ENCODE measurements at places on chromosomes 12 and 14.

GRCh38 chr14:49310298-49310697 lies 275.9 kb downstream of the RPS29 start:
- no peak for DNase-seq

DNA sequence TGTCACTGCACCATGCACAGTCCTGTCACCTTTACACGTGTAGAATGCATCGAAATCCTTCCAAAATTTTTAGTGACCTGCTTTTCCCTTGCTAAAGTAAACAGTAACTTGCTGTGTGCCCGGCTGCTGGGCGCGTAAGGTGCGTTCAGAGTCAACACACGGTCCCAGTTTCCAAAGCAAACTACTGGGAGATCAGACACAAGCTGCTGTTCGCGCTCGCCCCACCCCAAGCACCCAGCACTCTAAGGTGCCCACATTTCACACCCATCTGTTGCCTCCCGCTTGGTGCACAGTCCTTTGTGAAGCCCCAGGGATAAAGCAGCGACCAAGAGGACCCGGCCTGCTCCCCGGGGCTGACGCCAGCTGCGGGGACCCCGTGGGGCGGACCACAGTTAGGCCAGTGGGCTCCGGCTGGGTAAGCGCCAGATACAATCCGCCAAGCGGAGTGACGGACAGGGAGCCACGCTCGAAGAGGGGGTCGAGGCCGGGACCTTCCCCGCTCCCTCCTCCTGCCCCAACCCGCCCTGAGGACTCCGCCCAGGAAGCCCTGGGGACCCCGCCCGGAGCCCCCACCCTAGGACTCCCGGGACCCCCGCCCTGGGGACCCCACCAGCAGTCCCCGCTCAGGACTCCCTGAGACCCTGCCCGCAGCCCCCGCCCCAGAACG lies 633 bp downstream of the STX2 start:
- DNase-seq, result peak; percentile 8

DNA sequence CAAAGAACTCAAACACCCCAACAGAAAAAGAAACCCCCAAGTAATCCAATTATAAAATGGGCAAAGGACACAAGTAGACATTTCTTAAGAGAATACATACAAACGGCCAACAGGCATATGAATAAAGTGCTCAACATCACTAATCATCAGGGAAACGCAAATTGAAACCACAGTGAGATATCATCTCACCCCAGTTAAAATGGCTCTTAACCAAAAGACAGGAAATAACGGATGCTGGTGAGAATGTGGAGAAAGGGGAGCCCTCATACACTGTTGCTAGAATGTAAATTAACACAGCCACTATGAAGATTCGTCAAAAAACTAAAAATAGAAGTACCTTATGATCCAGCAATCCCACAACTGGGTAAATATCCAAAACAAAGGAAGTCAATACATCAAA lies 52.4 kb downstream of the CLMN start:
- DNase-seq, result no peak

GRCh38 chr14:67942080-67942710 lies 122.6 kb downstream of the RAD51B start:
- no peak for DNase-seq

- no peak for DNase-seq
Measured at GRCh38 chr14:23468704-23469126, 788 bp upstream of the NGDN start.

DNA sequence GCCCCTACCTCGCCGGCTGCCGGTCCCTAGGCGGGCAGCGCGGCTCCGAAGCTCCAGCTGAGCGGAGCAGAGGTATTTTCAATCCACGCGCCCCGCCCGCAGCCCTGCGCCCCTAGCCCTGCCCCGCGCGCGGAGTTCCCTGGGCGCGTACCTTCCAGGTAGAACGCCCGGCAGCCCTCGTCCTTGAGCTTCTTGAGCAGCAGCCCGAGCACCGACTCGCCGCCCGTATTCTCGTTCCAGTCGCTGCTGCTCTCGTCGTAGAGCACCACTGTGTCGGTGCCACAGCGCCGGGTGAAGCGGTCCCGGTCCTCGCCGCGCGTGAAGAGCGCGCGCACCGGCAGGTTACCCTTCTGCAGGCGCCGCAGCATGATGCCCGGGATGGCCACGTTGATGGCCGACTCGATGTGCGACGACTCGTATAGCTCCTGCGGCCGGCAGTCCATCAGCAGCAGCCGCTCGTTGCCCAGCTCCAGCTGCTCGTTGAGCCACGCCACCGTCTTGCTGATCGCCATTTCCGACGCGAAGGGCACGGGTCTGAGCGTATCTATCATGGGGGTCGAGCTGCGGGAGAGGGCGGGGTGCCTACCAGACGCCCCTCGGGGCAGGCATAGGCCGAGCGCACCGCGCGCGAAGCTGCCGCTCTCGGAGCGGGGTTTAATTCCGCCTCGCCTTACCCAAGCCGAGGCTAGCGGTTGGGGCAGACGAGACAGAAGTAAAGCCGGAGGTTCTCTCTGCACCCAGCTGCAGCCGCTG lies 636 bp downstream of the DUSP6 start:
- peak; percentile 34 for DNase-seq

DNA sequence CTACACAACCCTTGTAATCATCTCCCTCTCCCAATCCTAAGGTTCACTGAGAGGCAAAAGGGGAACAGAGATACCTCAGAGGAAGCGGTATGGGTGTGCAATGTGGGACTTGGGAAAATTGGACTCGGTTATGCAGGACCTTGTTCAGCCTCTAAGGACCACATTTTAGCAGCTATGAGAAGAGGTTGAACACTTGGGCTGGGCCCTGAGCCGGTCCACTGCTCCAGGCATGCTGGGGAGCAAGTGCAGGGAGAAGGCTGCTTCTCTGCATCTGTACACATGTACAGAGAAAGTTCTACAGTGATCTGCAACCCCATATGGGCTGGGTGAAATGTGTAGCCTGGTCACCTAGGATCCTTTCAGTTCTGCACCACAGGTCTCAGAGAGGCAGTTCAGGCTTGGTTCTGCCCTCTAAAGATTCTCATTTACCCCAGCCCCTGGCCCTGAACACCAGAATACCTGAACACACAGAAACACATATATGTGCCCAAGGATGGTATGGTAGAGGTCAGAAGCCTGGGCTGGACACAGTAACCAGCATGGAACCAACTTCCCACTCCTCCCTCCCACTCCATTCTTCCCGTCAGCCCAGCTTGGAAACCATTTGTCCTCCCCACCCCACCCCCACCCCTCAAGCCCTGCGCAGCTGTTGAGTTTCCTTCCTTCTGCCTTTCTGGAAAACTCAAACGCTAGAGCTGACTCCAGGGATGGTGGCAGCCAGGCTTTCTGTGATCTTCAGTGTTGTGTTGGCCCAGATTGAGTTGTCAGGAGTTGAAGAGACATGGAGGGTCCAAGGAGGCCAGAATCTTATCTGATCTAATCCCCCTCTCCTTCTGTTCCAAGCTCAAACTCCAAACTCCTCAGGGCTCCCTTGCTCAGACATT lies 10.4 kb downstream of the HOXC5 start:
- DNase-seq, result no peak

- DNase-seq, result no peak
Measured at GRCh38 chr14:103138301-103139131, 15.3 kb downstream of the TNFAIP2 start.

- no peak for DNase-seq
Measured at GRCh38 chr12:107776171-107776570, 1.7 kb downstream of the ASCL4 start.

DNA sequence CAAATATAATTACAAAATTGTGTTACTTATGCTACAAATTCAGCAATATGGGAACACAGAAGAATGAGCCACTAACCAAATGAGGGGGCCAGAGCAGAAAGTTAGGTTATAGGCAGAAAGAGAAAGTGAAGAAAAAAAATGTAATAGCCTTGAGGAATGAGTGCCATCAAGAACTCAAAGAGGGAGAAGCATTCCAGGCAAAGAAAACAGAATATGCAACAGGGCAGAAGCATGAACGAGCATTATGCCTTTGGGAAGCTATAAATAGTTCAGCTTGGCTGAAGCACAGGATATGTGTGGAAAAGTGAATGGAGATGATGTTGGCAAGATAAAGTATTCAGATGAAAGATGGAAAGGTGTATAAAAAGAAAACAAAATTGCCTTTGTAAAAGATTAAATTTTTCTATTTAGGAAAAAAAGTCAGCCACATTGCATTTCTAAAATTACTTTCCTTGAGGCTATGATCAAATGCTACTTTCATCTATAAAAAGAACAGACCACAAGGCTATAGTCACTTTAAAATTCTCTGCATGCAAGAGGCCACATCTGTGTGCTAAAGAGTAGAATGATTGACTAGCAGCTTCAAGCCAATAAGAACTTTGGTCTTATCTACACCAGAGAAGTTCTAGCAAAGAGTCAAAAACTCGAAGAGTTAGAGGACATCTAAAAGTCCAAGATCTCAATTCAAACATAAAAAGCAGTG lies 193.6 kb upstream of the GARIN6 start:
- DNase-seq, result no peak

DNA sequence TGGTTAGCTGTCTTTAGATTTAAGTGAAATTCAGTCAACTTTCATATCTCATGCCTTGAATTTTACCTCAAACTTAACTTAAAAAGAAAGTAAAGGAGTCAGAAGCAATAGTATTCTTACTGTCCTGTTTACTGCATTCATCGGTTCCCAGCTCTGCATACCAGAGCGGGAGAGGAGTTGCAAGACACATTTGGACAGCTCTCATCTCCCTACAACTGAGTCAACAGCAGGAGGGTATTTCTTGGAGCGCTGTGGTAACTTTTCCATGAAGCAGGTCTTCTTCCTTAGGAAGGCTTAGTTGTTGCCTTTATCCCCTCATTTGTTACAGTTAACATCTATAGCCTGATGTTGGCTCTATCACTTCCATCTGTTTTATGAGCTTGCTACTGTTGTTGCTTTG lies 65.1 kb downstream of the TRMT5 start:
- no peak for DNase-seq

- no peak for DNase-seq
Measured at GRCh38 chr12:104990950-104991349, 4.8 kb downstream of the NOPCHAP1 start.

DNA sequence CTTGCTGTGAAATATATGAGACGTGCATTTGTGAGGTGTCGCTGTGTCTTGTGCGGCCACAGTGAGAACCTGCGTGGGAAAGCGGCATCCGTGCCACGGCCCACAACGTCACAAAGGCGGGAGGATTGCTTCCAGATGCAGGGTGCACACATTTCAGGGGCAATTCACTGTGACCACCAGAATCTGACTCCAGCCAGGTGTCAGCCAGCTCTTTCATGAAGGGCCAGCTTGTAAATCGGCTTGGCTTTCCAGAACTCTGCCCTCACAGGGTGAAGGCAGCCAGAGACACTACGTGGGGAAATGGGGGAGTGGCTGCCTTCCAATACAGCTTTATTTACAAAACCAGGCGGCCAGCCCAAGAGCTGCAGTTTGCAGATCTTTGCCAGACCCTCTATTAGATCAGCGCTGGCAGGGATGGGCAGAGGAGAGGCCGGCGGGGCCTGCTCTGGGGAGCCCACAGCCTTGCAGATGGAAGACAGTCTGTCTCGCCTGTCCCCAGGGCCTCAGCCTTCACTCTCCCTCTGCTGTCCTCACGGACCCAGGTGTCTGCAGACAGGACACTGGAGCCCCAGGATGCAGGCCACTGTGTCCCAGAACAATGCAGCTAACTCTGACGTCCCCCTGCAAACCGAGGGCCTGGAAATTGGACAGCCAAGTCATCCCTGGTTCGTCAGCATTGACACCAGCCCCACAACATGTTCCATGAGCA lies 53.5 kb downstream of the ADGRD1 start:
- no peak for DNase-seq

DNA sequence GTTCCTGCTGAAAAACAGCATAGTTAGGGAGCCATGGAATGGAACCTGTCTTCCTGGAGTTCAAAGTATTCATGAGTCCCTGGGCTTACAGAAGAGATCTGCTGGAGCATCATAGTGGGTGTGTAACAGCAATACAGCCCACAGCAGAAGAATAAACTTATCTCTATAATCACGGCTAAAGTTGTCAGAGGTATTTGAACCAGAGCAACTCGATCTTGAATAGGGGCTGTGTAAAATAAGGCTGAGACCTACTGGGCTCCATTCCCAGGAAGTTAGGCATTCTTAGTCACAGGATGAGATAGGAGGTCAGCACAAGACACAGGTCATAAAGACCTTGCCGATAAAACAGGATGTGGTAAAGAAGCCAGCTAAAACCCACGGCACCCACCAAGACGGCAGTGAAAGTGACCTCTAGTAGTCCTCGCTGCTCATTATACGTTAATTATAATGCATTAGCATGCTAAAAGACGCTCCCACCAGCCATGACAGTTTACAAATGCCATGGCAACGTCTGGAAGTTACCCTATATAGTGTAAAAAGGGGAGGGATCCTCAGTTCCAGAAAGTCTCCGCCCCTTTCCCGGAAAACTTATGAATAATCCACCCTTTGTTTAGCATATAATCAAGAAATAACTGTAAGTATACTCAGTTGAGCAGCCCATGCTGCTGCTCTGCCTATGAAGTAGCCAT lies 223.4 kb downstream of the PCNX1 start:
- no peak for DNase-seq

- DNase-seq, result no peak
Measured at GRCh38 chr14:75168586-75169335, 7.7 kb downstream of the TMED10 start.

GRCh38 chr12:13045816-13046215 lies 1.6 kb downstream of the FAM234B start:
- DNase-seq, result no peak

GRCh38 chr12:113016796-113017195 lies 38.5 kb downstream of the OAS2 start:
- DNase-seq, result no peak

DNA sequence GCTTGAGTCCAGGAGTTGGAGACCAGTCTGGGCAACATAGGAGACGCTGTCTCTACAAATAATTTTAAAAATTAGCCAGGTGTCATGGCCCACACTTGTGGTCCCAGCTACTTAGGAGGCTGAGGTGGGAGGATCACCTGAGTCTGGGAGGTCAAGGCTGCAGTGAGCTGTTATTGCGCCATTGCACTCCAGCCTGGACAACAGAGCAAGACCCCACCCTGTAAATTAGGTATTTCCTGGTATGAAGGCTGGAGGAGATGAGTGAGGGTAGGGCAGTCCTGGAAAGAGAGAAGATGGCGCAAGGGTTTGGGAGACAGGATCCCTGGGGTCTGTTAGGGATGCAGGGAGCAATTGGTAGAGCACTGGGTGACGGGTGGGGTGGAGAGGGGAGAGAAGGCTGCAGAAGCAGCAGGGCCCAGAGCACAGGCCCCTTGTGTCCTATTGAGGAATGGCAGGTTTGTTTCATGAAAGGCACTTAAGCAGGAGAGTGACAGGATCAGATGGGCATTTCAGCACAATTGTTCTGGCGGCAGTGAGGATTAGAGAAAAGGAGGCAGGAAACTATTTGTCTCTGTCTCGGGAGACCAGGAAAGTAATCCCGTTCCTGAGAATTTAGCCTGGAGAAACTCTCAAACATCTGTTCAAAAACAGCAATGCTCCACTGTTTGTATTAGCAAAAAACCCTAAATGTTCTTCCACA lies 47.2 kb upstream of the KTN1 start:
- no peak for DNase-seq

DNA sequence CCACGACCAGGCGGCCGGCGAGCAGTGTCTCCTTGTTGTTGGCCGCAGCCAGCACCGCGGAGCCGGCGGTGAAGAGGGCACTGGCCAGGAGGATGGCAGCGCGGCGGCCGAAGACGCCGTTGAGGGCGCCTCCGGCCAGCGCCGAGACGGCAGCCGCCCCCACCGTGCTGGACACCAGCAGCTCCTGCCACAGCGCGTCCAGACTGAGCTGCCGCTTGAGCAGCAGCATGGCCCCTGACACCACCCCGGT lies 691 bp downstream of the SLC2A13 start:
- no peak for DNase-seq

- DNase-seq, result no peak
Measured at GRCh38 chr14:60946773-60947172, 34.1 kb downstream of the TRMT5 start.
